ENCODE measurements at places on chromosomes 12 and 14.

GRCh38 chr12:50257236-50258166 is 25.8 kb downstream of the LIMA1 start:
- peak; percentile 53 for DNase-seq

- DNase-seq: no peak
Measured at GRCh38 chr14:34237081-34237480, 225.0 kb downstream of the SPTSSA start.

- DNase-seq: no peak
Measured at GRCh38 chr14:71396050-71396677, 488.9 kb downstream of the PCNX1 start.

GRCh38 chr12:53053218-53054111 is 3.6 kb downstream of the TNS2 start:
- peak; percentile 75 for DNase-seq

DNA sequence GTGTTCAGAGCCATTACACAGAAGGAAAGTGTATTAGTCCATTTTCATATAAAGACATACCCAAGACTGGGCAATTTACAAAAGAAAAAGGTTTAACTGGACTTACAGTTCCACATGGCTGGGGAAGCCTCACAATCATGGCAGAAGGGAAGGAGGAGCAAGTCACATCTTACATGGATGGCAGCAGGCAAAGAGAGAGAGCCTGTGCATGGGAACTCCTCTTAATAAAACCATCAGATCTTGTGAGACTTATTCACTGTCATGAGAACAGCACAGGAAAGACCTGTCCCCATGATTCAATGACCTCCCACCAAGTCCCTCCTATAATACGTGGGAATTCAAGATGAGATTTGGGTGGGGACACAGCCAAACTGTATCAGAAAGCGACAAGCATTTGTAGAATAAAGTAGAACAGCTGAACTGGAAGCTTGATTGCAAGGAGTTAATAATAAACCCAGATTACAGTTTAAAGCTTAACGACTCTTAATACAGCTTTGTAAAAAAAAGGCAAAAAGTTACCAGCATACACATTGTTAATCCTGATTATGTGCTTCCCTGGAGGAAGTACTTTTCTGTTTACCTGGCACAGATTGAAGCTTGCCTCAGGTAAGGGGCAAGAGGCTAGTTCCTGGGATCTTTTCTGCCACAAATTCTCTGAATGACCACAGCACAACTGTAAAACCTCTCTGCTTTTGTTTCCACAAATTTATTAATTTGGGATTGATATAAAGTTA is 18.1 kb upstream of the STON2 start:
- DNase-seq: no peak

GRCh38 chr12:125189015-125189414 is 123.8 kb downstream of the AACS start:
- no peak for DNase-seq

GRCh38 chr12:97140355-97140754 is 233.3 kb downstream of the NEDD1 start:
- DNase-seq: no peak

GRCh38 chr14:75969891-75970290 is 11.9 kb downstream of the TGFB3 start:
- DNase-seq: no peak

DNA sequence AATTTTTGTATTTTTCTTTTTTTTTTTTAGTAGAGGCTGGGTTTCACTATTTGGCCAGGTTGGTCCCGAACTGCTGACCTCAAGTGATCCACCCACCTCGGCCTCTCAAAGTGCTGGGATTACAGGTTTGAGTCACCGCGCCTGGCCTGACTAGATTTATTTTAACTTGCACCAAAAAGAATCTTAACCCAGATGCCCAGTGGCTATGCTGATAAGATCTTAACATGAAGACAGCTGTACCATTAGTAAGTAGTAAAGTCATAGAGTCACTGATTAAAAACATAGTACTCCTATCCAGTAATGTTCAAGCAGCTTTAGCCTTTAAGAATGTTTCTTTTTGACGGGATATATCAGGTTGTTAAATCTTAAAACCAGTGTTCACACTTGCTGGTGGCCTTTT is 1061.8 kb upstream of the FLRT2 start:
- DNase-seq: peak; percentile 15

- DNase-seq: no peak
Measured at GRCh38 chr12:67760586-67761275, 112.2 kb downstream of the DYRK2 start.

DNA sequence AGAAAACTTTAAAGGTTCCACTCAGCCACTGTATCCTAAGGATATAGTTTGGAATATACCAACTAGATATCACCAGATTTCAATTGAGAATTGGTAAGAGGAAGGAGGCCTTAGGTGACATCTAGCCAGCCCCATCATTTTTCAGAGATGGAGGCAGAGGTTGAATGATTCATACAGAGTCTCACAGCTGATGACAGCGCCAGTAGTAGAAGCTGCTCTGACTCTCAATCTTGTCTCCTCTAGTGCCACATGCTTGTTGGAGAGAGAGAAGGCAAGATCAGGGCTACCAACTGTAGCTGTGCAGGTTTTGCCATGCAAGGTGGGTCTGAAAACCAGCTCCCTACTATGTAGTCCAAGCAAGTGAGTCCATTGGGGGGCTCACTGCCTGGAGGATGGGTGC is 6.1 kb downstream of the FRMD6 start:
- DNase-seq: no peak

DNA sequence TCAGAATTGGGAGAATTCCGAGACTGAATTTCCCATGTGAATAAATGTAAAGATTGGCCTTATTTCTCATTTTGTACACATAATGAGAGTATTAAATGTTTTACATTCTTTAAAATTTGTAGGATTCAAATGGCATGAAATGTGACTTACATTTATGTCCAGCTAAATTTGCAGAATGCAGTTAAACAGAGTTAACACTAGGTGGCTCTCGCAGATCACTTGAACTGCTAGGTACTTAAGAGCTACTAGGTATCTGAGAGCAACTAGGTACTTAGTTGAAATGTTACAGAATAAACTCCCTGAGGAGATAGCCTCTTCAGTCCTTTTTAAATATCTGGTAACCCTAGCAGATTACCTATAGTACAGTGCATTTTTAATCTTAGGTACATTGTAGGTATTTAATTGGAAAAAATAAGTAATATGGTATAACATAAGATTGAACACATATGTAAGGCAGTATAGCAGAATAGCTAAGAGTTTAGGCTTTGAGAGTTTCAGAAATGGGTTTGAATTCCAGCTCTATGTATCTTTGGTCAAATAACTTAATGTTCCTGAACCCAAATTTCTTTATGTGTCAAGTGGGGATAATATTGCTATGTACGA is 73.8 kb downstream of the KIAA0586 start:
- peak; percentile 88 for DNase-seq

GRCh38 chr14:105019861-105020814 is 745 bp downstream of the CDCA4 start:
- peak; percentile 58 for DNase-seq

Data from trophoblast cell (in vitro differentiated cells and primary cell).